ENCODE measurements at places on chromosomes 1 and 21. TPM values are rescaled to one million over a fixed set of nuclear protein-coding genes. Genes with fewer than 3 reads are reported as not detected.
A peak's percentile ranks its signal among the peaks of the same experiment; 100 is the strongest.

- no peaks in the 10 kb centered on the region for H3K27me3 ChIP-seq
- H3K36me3 ChIP-seq: no peaks in the 10 kb centered on the region
- no peak overlapping the region for H3K27ac ChIP-seq
- no peak for DNase-seq
- H3K4me1 ChIP-seq: no peaks in the 10 kb centered on the region
- H3K4me3 ChIP-seq: no peak overlapping the region
Observed at GRCh38 chr1:218642033-218642948, 297.2 kb downstream of the TGFB2 start.

DNA sequence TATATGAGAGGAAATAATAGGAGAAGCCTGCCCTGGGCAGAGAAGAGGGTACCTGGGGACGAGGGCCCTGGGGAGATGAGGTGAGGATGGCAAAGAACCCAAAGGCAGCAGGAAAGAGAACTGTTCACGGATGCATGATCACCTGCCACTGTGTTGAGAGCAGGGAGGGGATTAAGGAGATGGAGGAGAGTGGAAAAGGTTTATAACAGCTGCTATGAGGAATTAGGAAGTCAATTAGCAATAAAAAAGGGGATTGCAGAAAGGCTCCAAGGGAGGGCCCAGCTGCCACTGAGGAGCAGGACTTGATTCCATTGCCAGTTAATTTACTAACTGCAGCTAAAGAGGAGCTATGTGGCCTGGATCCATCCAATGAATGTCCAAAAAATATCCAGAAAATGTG is 61.1 kb downstream of the GFI1 start:
- no peaks in the 10 kb centered on the region for H3K4me1 ChIP-seq
- H3K27ac ChIP-seq: no peak overlapping the region
- H3K27me3 ChIP-seq: no peaks in the 10 kb centered on the region
- no peaks in the 10 kb centered on the region for H3K36me3 ChIP-seq
- DNase-seq: no peak
- no peak overlapping the region for H3K4me3 ChIP-seq

GRCh38 chr1:113192242-113192641 is 119.2 kb downstream of the LRIG2 start:
- no peaks in the 10 kb centered on the region for H3K27me3 ChIP-seq
- no peaks in the 10 kb centered on the region for H3K4me1 ChIP-seq
- H3K36me3 ChIP-seq: no peaks in the 10 kb centered on the region
- no peak overlapping the region for H3K4me3 ChIP-seq
- no peak for DNase-seq

DNA sequence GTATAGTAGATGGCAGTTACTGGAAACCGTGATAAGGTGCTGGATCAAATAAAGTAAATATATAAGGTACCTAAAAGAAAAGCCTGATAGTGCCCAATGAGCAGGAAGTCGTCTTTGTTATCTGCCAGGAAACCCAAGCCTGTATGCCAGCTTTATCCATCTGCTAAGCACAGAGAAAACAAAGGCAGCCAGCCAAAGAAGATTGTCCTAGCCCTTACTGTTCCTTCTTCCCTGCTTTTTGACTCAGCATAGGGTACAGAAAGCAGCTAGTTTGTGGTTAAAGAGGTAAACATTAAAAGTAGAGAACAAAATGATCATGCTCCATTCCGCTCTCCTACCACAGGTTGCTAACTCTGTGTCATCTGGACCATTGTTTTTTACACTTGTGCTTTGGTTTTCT is 10.1 kb downstream of the KRTAP22-2 start:
- no peaks in the 10 kb centered on the region for H3K36me3 ChIP-seq
- H3K27ac ChIP-seq: no peak overlapping the region
- no peak overlapping the region for H3K4me3 ChIP-seq
- no peaks in the 10 kb centered on the region for H3K4me1 ChIP-seq
- H3K27me3 ChIP-seq: no peaks in the 10 kb centered on the region

DNA sequence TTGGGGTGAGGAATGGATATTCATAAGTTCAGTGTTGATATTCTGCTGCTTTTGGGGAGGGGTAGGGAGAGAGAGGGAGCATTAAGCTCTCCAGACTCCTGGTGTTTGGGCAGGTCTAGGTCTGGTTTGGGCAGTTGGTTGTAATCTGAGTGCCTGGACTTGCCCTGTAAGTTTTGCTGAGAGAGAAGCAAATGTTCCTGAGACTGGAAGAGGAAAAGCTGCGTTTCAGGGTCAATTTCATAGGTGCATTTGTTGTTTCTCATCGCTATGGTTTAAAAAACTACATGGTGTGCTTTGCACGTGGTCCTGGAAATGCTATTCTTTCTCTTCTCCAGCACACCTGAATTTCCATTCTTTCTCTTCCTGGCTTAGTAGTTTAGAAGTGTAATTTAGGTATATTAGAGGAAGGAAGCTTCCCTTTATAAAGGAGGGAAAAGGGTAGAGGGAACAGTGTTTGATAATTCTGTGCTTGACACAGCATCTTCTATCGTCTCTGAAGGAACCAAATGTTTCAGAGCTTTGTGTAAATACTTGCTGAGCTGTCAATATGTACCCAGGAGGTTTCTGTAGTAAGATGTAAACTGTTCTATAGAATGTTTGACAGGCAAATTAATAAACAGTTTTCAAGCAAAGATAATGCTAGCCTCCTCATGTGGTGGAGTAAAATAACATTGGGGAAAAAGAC is 6.3 kb downstream of the ARID1A start:
- peak overlapping the region; percentile 25 for H3K4me3 ChIP-seq
- H3K4me1 ChIP-seq: peaks cover 75% of the 10 kb centered on the region
- no peak overlapping the region for H3K27ac ChIP-seq

- no peaks in the 10 kb centered on the region for H3K4me1 ChIP-seq
- H3K27me3 ChIP-seq: no peaks in the 10 kb centered on the region
- no peak overlapping the region for H3K27ac ChIP-seq
- no peak overlapping the region for H3K4me3 ChIP-seq
- H3K36me3 ChIP-seq: no peaks in the 10 kb centered on the region
Observed at GRCh38 chr1:223276029-223276428, 87.9 kb downstream of the SUSD4 start.

- no peaks in the 10 kb centered on the region for H3K36me3 ChIP-seq
- no peak overlapping the region for H3K27ac ChIP-seq
- H3K4me1 ChIP-seq: no peaks in the 10 kb centered on the region
- H3K4me3 ChIP-seq: no peak overlapping the region
- H3K27me3 ChIP-seq: peaks cover 6% of the 10 kb centered on the region
- no peak for DNase-seq
Observed at GRCh38 chr1:54811739-54812655, 10.9 kb upstream of the TTC22 start.

- no peaks in the 10 kb centered on the region for H3K4me1 ChIP-seq
- H3K27me3 ChIP-seq: no peaks in the 10 kb centered on the region
- DNase-seq: no peak
- no peaks in the 10 kb centered on the region for H3K36me3 ChIP-seq
- H3K27ac ChIP-seq: no peak overlapping the region
Observed at GRCh38 chr21:38913120-38913892, 107.6 kb downstream of the ETS2 start.

- H3K27me3 ChIP-seq: no peaks in the 10 kb centered on the region
- DNase-seq: no peak
- H3K4me3 ChIP-seq: no peak overlapping the region
- H3K36me3 ChIP-seq: peaks cover 20% of the 10 kb centered on the region
- H3K27ac ChIP-seq: no peak overlapping the region
- H3K4me1 ChIP-seq: peaks cover 28% of the 10 kb centered on the region
Observed at GRCh38 chr1:84502927-84503326, 3.3 kb upstream of the SPATA1 start.

- no peaks in the 10 kb centered on the region for H3K36me3 ChIP-seq
- H3K27ac ChIP-seq: no peak overlapping the region
- no peak for DNase-seq
- no peaks in the 10 kb centered on the region for H3K27me3 ChIP-seq
- no peaks in the 10 kb centered on the region for H3K4me1 ChIP-seq
- H3K4me3 ChIP-seq: no peak overlapping the region
Observed at GRCh38 chr1:216111842-216112241, 311.4 kb downstream of the USH2A start.

- H3K36me3 ChIP-seq: no peaks in the 10 kb centered on the region
- H3K4me1 ChIP-seq: peaks cover 7% of the 10 kb centered on the region
- no peak overlapping the region for H3K4me3 ChIP-seq
- H3K27ac ChIP-seq: no peak overlapping the region
Observed at GRCh38 chr1:43540653-43541071, 10.0 kb downstream of the PTPRF start.

GRCh38 chr1:15020943-15021745 is 132.4 kb upstream of the TMEM51 start:
- no peak overlapping the region for H3K27ac ChIP-seq
- H3K27me3 ChIP-seq: peaks cover 20% of the 10 kb centered on the region
- H3K4me1 ChIP-seq: no peaks in the 10 kb centered on the region
- DNase-seq: no peak
- no peak overlapping the region for H3K4me3 ChIP-seq
- H3K36me3 ChIP-seq: no peaks in the 10 kb centered on the region

GRCh38 chr1:54944610-54945392 is 35.6 kb upstream of the TMEM61 start:
- H3K27ac ChIP-seq: no peak overlapping the region
- H3K36me3 ChIP-seq: no peaks in the 10 kb centered on the region
- peaks cover 2% of the 10 kb centered on the region for H3K4me1 ChIP-seq
- H3K27me3 ChIP-seq: peaks cover 10% of the 10 kb centered on the region

GRCh38 chr21:20283836-20284235 is 714.4 kb upstream of the NCAM2 start:
- H3K4me1 ChIP-seq: no peaks in the 10 kb centered on the region
- no peaks in the 10 kb centered on the region for H3K36me3 ChIP-seq
- no peak overlapping the region for H3K4me3 ChIP-seq
- no peak overlapping the region for H3K27ac ChIP-seq

DNA sequence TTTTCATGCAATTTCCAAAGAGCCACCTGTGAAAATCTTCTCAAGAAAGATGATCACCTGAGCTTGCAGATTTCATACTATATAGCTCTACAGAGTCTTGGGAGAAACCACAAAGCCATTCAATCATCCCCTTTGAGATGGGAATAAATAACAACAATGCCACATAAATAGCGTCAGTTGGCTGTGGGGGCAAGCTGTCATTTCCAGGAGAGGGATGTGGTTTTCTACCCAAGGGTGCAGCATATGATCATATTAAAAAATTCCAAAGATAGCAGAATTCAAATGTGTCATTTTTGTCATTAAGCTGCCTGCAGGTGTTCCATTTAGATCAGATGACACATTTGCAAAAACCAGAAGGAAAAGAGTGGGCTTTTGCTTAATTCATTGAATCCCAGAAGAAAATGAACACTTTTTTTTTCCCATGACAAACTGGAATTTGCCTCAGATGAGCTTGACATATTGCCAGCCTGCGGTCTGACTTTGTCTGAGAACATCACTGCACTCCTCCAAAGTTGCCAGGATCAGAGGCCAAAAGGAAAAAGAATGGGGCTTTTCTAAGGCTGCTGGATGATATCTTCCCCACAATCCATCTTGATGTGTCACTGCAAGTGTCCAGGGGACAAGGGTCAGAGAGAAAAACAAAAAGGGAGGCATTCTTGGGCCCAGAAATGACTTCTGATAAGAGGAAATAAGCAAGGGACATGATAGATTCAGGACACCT is 314.1 kb upstream of the USP25 start:
- no peak for DNase-seq
- no peak overlapping the region for H3K4me3 ChIP-seq
- H3K27ac ChIP-seq: no peak overlapping the region
- H3K4me1 ChIP-seq: no peaks in the 10 kb centered on the region

DNA sequence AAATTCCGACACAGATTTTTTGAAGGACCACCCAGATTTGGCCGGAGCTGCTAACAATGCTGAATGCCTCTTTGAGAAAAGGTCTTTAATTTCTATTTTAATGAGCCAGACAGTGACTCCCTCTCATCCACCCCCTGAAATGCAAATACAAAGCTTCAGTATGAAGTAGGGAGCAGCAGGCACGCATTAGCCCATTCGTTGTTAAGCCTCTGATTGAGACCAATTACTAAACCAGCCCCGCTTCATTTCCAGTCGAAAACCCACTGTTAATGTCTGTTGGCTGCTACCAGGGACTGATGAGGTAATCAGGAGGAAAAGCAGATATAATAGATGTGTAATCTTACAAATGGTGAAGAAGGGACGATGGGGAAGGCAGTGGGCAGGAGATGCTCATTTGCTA is 4.8 kb upstream of the C8A start:
- H3K4me3 ChIP-seq: no peak overlapping the region
- no peaks in the 10 kb centered on the region for H3K4me1 ChIP-seq
- no peak overlapping the region for H3K27ac ChIP-seq
- H3K27me3 ChIP-seq: no peaks in the 10 kb centered on the region
- H3K36me3 ChIP-seq: no peaks in the 10 kb centered on the region

GRCh38 chr1:57623039-57623790 is 199.4 kb upstream of the DAB1 start:
- no peaks in the 10 kb centered on the region for H3K4me1 ChIP-seq
- no peak for DNase-seq
- no peaks in the 10 kb centered on the region for H3K36me3 ChIP-seq
- no peaks in the 10 kb centered on the region for H3K27me3 ChIP-seq
- no peak overlapping the region for H3K27ac ChIP-seq

DNA sequence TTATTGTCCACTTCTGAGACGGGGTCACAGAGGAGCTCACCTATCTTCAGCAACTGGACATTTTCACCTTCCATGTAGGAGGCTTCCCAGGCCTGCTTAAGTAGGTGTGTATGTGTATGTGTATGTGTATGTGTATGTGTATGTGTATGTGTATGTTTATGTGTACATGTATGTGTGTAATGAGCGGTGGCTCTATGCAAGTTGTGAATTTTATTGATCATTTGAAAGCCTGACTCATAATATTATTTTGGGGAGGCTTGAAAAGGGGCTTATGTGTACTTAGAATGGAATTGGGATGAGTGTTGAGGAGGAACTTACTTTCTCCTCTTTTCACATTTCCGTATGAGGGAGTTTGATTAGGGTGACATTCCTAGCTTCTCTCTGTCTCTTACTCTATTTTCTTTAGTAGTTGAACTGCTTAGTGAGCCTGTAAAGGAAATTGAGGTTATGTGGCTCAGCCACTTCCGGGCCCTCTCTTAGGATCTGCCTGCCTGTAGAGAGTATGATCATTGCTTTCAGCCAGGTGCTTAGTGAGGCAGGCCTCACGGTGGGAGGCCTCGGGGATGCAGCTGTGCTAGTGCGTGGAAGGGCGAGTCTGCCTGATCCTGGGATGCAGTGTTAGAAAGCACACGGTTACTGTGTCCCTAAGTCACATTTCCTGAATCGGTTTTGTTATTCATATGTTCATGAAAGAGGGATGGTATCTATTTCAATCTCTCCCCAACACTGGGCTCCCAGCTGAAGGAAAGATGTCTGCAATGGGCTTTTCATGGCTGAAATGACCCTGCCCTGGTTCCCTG is 61.0 kb downstream of the IER5 start:
- peak overlapping the region; percentile 63 for H3K27ac ChIP-seq
- no peaks in the 10 kb centered on the region for H3K27me3 ChIP-seq
- DNase-seq: peak; percentile 72
- H3K36me3 ChIP-seq: no peaks in the 10 kb centered on the region

- no peaks in the 10 kb centered on the region for H3K4me1 ChIP-seq
- no peak overlapping the region for H3K27ac ChIP-seq
- DNase-seq: no peak
- no peaks in the 10 kb centered on the region for H3K36me3 ChIP-seq
Observed at GRCh38 chr1:202112859-202113689, 9.6 kb upstream of the GPR37L1 start.

- no peak overlapping the region for H3K27ac ChIP-seq
- H3K27me3 ChIP-seq: no peaks in the 10 kb centered on the region
- no peaks in the 10 kb centered on the region for H3K36me3 ChIP-seq
Observed at GRCh38 chr1:226497276-226497833, 51.2 kb upstream of the STUM start.

- no peak overlapping the region for H3K27ac ChIP-seq
- H3K36me3 ChIP-seq: no peaks in the 10 kb centered on the region
- no peak overlapping the region for H3K4me3 ChIP-seq
Observed at GRCh38 chr21:20311234-20311787, 686.9 kb upstream of the NCAM2 start.

PPP1R12B gene
- 40.9 TPM for total RNA-seq

MMEL1 gene
- 1.4 TPM for total RNA-seq

NRAS gene
- total RNA-seq: 22.1 TPM

CXADR gene
- total RNA-seq: 0.62 TPM

CFAP74 gene
- not detected for total RNA-seq

TCHH gene
- total RNA-seq: not detected

OR2M3 gene
- total RNA-seq: not detected

ZFP69B gene
- 12.5 TPM for total RNA-seq
